ENCODE measurements at places on chromosomes 2 and 18.

DNA sequence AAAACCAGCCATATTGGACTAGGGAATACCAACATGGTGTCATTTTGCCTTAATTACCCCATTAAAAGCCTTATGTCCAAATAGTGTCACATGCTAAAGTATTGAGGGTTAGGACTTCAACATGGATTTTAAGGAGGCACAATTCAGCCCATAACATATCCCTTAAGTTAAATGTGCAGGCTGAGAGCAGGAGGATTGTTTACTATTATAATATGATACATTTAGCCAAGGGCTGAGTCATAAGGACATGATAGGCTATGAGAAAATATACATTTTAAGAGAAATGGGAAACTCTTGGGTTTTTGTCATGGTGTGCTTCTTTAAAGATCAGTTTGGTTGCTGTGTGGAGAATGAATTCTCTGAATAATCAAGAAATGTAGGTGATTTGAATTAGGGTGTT is 136.8 kb downstream of the RDH14 start:
- DNase-seq: no peak

DNA sequence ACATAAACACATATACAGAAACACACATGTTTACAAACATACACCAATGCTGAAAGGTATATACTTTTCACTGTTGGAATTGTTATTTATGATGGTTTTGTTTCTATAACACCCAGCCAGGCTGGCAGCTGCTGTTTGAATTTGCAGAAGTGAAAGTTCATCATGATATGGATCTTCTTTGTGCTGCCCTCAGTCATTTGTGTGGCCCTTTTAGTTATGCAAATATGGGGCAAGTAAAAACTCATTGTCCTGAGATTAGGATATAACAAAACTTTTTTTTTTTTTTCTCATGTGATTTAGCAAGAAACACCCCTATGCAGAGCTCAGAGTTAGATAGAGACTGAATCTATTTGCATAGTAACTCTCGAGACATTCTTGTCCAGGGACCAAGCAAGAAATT is 714.1 kb downstream of the KCNJ3 start:
- DNase-seq: no peak

- no peak for DNase-seq
Measured at GRCh38 chr2:126656431-126657147, 631 bp downstream of the GYPC start.

DNA sequence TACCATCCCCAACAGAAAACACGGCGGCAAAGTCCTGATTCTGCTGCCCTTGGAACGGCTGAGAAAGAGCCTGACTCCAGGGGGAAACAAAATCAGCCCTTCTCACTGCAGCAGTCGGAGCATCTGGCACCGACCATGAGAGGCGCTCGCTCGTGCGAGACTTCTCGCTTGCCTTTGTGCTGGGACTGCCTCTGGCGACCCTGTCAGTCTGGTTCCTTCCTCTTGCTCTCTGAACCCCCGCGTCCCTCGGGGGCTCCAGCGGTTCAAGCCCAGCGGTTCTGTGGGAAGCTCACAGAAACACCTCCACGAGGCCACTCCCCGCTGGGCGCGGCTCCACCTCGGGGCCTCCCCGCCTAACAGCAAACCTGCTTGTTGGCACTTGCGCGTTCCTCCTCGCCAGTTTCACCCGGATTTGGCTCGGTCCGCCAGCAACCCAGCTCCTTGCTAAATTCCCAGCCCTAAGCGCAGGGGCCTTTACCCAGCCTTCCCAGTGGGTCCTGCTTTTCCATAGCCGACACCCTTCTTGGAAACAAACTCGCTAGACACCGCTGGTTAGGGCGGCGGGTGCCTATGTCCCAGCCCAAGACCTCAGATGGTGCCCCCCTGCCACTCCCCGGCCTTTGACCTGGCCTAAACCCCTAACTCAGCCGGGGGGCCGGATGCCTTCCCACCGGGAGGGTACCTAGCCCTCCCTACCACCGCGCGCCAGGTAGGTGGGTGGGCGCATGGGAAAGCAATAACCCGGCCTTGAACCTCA is 2.2 kb downstream of the RND3 start:
- DNase-seq: peak; percentile 88

- no peak for DNase-seq
Measured at GRCh38 chr2:12270876-12271588, 445.7 kb upstream of the TRIB2 start.

DNA sequence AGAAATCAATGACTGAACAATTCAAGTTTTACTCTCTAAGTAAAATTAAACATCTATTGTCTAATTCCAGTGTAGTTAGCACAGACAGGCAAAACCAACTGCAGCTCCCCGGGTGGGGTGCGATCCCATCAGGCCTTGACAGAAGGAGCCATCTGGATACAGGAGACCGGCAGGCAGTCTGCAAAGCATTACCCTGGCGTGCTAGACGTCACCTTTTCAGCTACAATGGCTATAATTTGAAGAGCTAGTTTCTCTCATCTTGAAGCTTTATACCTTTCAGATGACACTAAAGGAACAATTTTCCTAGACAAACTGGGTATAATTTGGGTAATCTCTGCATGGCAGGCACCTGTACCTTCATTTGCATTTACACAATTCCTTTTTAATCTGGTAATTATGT is 761.5 kb upstream of the SOX11 start:
- no peak for DNase-seq

DNA sequence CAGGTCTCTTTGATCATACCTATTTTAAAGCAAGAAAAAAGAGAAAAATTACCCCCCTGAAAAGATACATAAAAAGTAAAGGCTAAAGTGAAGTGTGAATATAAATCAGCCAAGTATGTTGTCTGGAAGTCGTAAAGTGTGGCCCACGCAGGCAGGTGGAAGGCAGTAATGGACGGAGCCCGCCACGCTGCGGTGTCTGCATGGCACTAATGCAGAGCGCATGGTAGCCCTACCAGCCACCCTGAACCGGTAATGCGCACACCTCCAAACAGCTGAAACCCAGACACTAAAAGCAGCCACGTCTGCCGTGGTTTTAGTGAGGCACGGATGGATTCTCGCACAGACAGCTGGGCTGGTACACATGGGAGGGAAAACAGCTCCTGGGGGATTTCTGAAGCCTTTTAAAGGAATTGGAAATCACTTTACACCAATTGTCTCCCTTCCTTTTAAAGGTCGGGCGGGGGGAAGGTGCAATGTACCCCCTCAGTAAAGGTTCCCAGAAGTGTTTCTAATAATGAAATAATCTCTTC is 615.2 kb downstream of the CNTNAP5 start:
- DNase-seq: no peak

GRCh38 chr2:19757586-19757985 is 144.2 kb downstream of the TTC32 start:
- no peak for DNase-seq

DNA sequence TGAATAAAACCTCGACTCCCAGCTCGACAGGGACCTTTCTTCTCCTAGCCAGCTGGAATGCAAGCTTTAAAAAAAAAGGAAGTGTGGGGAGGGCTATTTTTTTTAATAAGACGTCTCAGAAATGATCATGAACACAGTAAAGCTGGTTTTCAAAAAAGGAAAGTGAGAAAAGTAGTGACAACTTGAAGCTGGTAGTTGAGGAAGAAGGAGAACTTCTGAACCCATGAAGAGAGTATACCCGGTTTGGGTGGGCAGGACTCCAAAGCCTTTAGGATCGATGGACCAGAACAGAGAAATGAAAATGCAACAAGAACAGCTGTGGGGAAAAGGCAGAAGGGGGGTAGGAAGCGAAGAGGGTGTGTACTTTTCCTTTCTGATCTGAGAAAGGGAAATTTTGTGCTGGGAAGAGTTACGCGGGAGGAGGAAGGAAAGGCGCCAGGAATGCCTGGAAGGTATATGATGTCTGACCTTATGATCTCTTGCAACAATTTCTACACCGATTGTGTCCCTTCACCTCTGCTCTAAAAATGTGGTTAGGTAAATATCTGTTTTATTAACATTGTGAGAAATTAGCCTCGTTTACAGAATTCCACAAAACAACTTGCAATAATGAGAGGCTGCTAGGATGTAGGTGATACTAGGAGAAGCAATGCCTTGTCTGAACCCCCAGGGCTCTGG is 22.6 kb upstream of the CYP1B1 start:
- DNase-seq: no peak

- no peak for DNase-seq
Measured at GRCh38 chr2:138424436-138425140, 77.0 kb upstream of the SPOPL start.

GRCh38 chr2:201483342-201483741 is 31.8 kb downstream of the STRADB start:
- no peak for DNase-seq

All from DMS79 (cell line).